ENCODE measurements at places on chromosomes 1 and 21. TPM values are rescaled to one million over a fixed set of nuclear protein-coding genes. Genes with fewer than 3 reads are reported as not detected.
A peak's percentile ranks its signal among the peaks of the same experiment; 100 is the strongest.

GRCh38 chr1:209805875-209806760 is at the start of gene IRF6:
Gene IRF6 (minus strand): TSS chr1:209806142. CDS start chr1:209801413, 4,729 bp downstream.
- peak within 1 kb of the TSS; percentile 97 for H3K27ac ChIP-seq
- H3K4me3 ChIP-seq = peak within 1 kb of the TSS; percentile 72
- H3K27me3 ChIP-seq = no peaks in the 10 kb centered on the region

CYP4Z1 gene
- total RNA-seq = not detected

MTARC1 gene
- 93.0 TPM for total RNA-seq

GRCh38 chr1:27564710-27565649 is 39.0 kb downstream of the AHDC1 start:
- DNase-seq = no peak
- peak overlapping the region; percentile 88 for H3K27ac ChIP-seq

LRRC53 gene
- total RNA-seq = not detected

- H3K4me3 ChIP-seq = no peak overlapping the region
- no peak for DNase-seq
- H3K27me3 ChIP-seq = no peaks in the 10 kb centered on the region
- no peak overlapping the region for H3K27ac ChIP-seq
These were observed 45.8 kb downstream of the SSX2IP start for GRCh38 chr1:84644472-84644871.

DNA sequence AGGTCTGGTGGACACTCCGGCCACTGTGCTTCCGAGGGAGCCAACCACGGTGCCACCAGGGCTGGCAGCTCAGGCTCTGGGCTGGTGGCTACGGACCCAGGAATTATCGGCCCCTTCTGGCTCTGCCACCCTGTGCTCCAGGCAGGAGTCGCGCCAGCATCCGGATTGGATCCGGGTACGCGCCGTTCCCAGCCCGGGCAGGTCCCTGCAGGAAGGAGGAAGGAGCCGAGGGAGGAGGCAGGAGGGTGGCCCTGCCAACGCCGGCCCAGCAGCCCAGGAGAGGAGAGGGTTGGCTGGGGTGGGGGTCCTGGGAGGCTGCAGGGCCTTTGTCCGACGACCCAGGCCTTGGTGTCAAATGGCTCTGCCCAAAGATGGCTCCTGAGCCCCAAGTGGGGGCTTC is 160.5 kb downstream of the CASZ1 start:
- H3K27me3 ChIP-seq = no peaks in the 10 kb centered on the region
- no peaks in the 10 kb centered on the region for H3K36me3 ChIP-seq
- no peak overlapping the region for H3K27ac ChIP-seq
- H3K4me1 ChIP-seq = no peaks in the 10 kb centered on the region
- no peak overlapping the region for H3K4me3 ChIP-seq

DNA sequence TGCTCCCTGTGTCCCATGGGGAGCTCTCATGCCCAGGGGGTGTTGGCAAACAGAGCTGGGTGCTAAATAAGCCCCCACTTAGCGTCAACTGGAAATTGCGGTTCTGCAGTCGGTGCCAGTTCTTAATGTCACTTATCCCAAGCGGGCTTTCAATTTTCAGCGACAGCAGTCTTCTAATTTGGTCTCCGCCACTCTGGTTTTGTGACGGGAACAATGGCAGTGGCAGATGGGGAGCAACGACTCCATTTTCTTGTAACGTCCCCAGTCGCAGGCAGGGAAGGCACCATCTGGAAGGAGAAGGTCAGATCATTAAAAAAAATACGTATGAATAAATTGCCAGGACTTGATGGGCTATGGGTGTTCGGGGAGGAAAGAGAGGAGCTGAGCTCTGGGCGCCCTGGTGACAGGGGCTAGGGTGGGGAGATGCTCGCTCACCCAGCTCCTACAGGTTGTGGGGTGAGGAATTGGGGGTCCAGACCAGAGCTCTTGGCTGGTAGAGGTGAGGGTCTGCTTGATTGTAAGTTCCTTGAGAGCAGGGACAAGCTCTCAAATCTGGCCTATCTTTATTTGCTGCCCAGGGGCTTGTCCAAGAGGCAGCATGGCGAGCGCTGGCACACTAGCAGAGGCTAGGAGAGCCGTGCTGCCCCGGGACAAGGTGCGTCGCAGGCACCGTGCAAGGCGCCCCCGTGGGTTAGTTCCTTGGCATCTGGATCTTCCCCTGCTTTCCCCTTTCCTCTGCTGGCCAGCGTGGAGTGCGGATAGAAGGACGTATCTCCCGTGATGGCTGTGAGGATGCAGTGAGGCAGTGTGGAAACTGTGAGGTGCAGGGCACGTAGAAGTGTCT is 105.8 kb downstream of the ARHGEF10L start:
- no peak for DNase-seq
- H3K4me3 ChIP-seq = no peak overlapping the region
- no peaks in the 10 kb centered on the region for H3K27me3 ChIP-seq
- H3K36me3 ChIP-seq = no peaks in the 10 kb centered on the region
- H3K27ac ChIP-seq = peak overlapping the region; percentile 2
- no peaks in the 10 kb centered on the region for H3K4me1 ChIP-seq

GRCh38 chr1:39835935-39836594 is 47.2 kb downstream of the TRIT1 start:
- H3K36me3 ChIP-seq = no peaks in the 10 kb centered on the region
- no peak overlapping the region for H3K27ac ChIP-seq
- H3K4me1 ChIP-seq = no peaks in the 10 kb centered on the region
- no peaks in the 10 kb centered on the region for H3K27me3 ChIP-seq
- H3K4me3 ChIP-seq = no peak overlapping the region

TCEA3 gene
- 14.6 TPM for total RNA-seq

GRCh38 chr1:3940081-3940753 is 40.1 kb upstream of the C1orf174 start:
- H3K27me3 ChIP-seq = no peaks in the 10 kb centered on the region
- no peak overlapping the region for H3K27ac ChIP-seq
- H3K4me3 ChIP-seq = no peak overlapping the region

GRCh38 chr1:62273953-62274352 is 45.3 kb downstream of the KANK4 start:
- H3K27ac ChIP-seq = no peak overlapping the region
- DNase-seq = no peak
- H3K36me3 ChIP-seq = peaks cover 3% of the 10 kb centered on the region

- H3K4me3 ChIP-seq = peak overlapping the region; percentile 77
- H3K36me3 ChIP-seq = no peaks in the 10 kb centered on the region
- no peaks in the 10 kb centered on the region for H3K27me3 ChIP-seq
- H3K4me1 ChIP-seq = peaks cover 51% of the 10 kb centered on the region
- peak overlapping the region; percentile 90 for H3K27ac ChIP-seq
These were observed 1.0 kb upstream of the PIGV start for GRCh38 chr1:26786437-26787380.

GRCh38 chr1:3455670-3456448 is 1.4 kb downstream of the ARHGEF16 start:
- DNase-seq = no peak
- H3K4me3 ChIP-seq = peak overlapping the region; percentile 71
- no peaks in the 10 kb centered on the region for H3K27me3 ChIP-seq
- peaks cover 72% of the 10 kb centered on the region for H3K4me1 ChIP-seq

DNA sequence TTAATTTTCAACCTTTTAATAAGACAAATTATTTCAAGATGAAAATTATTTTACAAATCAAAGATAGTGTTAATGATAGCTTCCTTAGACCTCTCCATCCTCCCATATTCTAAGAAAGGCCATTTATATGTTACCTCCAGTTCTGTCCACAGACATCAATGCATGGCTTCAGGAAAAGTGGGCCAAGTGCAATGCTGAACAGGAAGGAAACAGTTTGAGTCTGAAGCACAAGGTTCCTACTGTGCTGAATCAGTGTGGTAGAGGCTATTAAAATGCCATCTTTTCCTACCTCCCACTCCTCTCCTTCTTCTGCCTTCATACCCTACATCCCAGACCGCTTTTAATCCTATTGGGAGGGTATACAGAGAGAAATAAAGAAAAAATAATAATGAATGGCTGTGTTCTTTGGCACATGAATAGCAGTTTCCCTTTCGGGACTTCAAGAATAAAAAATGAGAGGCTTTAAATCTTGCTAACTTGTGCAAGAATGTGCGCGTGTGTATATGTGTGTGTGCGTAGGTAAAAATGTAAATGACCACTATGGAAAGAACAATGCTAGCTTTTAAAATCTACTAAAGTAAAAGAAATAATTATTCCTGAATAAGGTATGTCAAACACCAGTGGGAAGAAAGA is 62.6 kb upstream of the C1orf105 start:
- H3K4me3 ChIP-seq = no peak overlapping the region
- H3K27ac ChIP-seq = peak overlapping the region; percentile 58
- peaks cover 73% of the 10 kb centered on the region for H3K4me1 ChIP-seq
- H3K27me3 ChIP-seq = no peaks in the 10 kb centered on the region

KLHDC9 gene
- total RNA-seq = 2.2 TPM

- H3K27ac ChIP-seq = peak overlapping the region; percentile 84
- H3K4me3 ChIP-seq = peak overlapping the region; percentile 64
- H3K27me3 ChIP-seq = no peaks in the 10 kb centered on the region
- H3K36me3 ChIP-seq = no peaks in the 10 kb centered on the region
These were observed 682 bp downstream of the SUCO start for GRCh38 chr1:172533513-172534151.
